Stimulated activated CD4-positive, alpha-beta T cell treated with anti-CD3 and anti-CD28 coated beads, Interleukin-4, amount 100 ng/mL, for 48 hours (primary cell): ENCODE measurements at places on chromosomes 3 and 15.
A peak's percentile ranks its signal among the peaks of the same experiment; 100 is the strongest.

GRCh38 chr3:69231929-69232440 lies 109.6 kb upstream of the LMOD3 start:
- no peak for DNase-seq

DNA sequence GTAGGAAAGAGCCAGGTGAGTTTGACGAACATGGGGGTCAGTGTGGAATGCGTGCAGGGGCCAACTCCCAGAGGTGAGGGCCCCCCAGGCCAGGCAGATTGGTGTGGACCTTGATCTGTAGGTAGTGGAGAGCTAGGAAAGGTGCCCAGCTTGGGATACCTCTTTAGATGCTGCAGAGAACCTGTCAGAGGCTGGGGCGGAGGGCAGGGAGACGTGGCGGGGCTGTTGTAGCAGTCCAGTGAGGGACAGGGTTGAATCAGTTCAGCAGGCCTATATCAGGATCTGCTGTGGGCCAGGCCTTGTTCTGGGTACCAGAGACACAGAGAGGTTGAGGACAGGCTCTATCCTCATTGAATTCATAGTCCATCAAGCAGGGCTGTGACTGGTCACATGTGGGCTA lies 8.6 kb downstream of the SNX33 start:
- no peak for DNase-seq

- DNase-seq, result no peak
Observed at GRCh38 chr15:36079021-36079420, 500.4 kb upstream of the CDIN1 start.

- DNase-seq, result no peak
Observed at GRCh38 chr3:184299488-184300377, 692 bp downstream of the PSMD2 start.

DNA sequence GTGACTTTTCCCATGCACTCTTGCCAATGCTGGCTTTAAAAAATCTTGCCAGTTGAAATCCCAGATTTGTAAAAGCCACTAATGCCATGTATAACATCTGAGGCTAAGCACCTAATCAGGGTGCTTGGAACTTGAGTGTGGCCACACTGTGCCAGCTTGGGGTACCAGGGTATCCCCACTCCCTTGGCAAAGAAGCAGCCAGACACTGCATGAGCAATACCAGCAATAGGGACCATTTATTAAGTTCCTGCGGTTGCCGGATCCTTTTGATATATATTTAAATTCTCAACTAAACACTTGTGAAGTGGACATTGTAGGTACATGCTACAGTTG lies 2.2 kb upstream of the RHCG start:
- DNase-seq, result no peak

DNA sequence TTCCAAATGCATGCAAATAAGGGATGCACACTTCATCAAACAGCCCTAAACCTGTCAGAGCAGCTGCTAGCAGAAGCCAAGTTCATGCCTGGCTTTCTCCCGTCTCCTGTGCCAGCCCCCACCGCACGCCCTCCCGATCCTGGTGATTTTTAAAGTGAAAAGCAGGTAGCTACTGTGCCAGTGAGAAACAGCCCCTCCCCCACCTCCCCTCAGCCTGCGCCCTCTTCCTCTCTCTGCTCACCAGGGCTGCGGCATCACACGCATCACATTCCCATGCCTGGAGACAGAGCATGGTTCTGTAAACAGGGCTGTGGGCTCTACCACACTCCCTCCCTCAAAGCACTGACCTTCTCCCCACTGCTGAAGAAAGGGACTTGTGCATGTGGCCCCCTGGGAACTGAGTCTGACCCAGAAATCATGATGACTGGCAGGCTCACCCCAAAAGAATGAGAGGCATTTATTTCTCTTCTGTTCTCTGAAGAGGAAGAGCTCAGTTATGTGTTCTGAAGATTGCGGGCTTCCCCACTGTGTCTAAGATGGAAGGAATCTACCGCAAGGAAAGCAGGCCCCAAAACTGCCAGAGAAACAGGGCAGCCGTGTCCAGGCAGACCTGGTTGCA lies 14.5 kb upstream of the SLC6A1 start:
- DNase-seq, result no peak

DNA sequence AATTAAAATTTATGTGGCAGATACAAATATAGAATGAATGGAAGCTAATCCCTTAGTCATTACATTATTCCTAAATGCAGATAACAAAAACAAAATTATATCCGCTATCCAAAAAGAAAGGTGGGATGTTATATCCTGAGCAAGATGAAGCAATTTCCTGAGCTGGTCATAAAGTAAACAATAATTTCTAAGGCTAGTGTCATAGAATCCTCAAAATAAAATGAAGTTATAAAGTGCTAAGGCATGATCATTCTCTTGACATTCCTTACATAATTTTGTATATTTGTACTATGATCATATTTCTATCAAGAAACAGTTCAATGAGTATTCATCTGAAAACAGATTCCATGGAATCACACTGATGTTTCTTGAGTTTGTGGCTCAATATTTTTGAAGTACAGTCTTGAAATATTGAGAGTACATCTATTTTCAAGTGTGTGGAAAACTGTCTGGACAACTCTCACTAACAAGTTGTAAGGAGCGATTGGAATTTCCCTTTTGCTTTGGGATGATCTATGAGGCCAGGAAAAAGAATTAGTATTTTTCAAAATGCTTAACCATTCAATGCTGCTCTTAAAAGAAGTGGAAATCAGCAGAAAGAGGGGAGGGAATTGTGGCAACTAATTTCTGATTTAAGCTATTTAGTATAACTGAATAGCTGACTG lies 92.4 kb downstream of the ABI3BP start:
- DNase-seq, result no peak

GRCh38 chr15:68045289-68046265 lies 8.5 kb upstream of the PIAS1 start:
- DNase-seq, result no peak

GRCh38 chr15:79923515-79924169 lies 26.8 kb upstream of the MTHFS start:
- peak; percentile 96 for DNase-seq

- DNase-seq, result no peak
Observed at GRCh38 chr3:128619146-128619890, 31.3 kb downstream of the RPN1 start.

DNA sequence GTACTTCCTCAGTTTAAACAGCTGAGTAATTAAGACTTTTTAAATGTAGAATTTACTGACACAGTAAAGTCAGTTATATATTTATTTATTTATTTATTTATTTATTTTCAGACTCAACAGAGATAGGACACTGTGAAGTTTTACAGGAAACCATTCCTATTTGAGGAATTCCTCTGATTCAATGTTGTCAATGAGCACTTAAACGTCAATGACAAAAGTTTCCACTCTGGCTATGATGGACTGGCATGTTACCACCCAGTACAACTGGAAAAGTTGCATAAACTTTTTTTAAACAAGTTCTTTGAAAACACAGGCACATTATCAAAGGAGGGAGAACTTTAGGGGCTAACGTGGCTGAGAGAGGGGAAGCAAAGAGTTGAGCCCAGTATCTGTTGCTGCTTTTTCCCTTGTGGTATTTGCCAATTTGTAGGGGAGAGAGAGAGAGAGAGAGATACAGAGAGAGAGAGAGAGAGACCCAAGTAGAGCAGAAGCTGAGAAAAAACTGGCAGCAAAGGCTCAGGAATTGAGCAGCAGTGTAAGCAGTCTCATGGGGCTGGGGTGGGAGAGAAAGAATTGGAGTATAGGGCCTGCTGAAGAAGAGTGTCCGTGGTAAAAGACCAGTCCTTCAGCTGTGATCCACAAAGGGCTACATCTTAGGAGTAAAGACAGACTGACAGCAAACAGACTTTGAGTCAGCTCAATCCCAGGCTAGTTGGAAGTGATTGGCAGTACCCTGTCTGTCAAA lies 18.3 kb upstream of the ACTC1 start:
- no peak for DNase-seq

- DNase-seq, result no peak
Observed at GRCh38 chr3:103927896-103928295, 1438.8 kb upstream of the ALCAM start.

- no peak for DNase-seq
Observed at GRCh38 chr3:132838477-132838876, 116.3 kb upstream of the NPHP3 start.

- no peak for DNase-seq
Observed at GRCh38 chr3:40581166-40581565, 56.4 kb downstream of the ZNF621 start.

GRCh38 chr3:104878395-104878794 lies 488.3 kb upstream of the ALCAM start:
- no peak for DNase-seq

DNA sequence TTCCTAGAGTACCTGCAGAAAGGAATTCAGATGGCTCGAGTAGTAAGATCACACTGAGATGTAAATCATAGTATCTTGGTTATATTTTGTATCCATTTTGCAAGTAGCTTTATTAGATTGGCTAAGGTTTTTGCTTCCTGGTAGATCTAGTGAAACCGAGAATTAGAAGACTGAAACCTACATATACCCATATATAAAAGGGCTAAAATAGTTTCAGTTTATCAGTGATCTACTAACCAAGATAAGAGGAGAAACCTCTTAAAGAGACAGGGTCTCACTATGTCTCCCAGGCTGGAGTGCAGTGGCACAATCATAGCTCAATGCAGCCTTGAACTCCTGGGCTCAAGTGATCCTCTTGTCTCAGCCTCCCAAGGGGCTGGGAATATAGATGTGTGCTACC lies 135.3 kb downstream of the PCCB start:
- no peak for DNase-seq

DNA sequence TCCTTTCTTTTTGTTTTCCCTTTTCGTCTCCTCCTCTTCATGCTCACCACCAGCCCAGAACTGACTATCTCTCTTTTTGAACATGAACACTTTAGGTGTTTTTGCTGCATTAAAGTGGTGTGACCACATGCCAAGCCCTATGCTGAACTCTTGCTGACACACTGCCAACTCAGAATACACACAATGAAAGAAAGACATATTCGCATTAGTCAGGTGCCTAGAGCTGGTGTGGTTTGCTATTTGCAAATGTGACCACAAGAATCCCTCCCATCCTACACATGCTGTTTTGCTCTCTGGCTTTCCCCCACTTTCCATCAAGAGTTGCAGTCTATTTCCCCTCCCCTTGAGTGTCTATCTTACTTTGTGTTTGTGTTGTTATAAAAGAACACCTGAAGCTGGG lies 967.8 kb upstream of the CFAP20DC start:
- DNase-seq, result peak; percentile 51

- no peak for DNase-seq
Observed at GRCh38 chr3:359672-360071, 163.1 kb downstream of the CHL1 start.

GRCh38 chr3:144221761-144222160 lies 250.1 kb downstream of the DIPK2A start:
- no peak for DNase-seq

DNA sequence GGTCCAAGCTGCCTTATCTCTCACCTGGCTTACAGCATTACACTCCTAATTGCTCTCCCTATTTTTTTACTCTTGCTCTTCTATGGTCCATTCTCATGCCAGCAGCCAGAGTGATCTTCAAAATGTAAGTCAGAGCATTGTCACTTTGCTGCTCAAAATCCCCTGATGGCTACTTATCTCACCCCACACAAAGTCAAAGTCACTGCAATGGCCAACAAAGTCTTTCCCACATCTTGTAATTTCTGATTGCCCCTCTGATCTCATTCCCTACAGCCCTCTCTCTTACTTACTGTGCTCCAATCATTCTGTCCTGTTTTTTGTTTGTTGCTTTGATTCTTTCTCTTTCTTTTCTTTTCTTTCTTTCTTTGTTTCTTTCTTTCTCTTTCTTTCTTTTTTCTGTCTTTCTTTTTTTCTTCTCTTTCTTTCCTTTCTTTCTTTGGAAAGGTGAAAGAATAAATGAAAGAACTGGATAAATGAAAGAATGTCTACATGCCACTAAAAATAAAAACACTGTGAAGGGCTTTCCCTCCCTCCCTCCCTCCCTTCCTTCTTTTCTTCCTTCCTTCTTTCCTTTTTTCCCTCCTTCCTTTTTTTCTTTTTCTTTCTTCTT lies 34.9 kb upstream of the TIPARP start:
- no peak for DNase-seq

DNA sequence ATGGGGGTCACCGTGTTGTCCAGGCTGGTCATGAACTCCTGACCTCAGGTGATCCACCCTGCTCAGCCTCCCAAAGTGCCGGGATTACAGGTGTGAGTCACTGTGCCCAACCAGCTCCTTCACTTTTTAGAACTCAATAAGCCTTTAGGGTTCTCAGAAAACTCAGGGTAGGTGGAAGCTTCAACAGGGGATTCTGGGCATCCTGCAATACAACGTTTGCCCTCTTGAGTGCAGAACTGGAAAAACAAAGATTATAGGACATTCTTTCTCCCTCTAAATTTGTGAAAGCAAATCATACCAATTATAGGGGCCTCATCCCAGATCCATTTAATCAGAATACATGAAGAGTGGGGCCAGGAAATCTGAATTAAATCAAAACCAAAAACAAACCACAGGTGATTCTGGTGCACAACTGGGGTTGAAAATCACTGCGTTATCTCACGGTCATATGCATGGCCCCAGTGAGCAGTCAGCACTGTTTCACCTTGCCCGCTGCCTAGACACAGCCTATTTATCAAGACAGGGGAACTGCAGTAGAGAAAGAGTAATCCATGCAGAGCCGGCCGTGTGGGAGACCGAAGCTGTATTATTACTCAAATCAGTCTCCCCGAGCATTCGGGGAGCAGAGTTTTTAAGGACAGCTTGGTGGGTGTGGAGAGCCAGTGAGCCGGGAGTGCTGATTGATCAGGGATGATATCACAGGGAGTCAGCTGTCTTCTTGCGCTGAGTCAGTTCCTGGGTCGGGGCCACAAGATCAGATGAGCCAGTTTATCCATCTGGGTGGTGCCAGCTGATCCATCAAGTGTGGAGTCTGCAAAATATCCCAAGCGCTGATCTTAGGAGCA lies 58.4 kb downstream of the TMEM44 start:
- no peak for DNase-seq

GRCh38 chr3:39150803-39151631 lies 2.4 kb downstream of the CSRNP1 start:
- DNase-seq, result peak; percentile 65

DNA sequence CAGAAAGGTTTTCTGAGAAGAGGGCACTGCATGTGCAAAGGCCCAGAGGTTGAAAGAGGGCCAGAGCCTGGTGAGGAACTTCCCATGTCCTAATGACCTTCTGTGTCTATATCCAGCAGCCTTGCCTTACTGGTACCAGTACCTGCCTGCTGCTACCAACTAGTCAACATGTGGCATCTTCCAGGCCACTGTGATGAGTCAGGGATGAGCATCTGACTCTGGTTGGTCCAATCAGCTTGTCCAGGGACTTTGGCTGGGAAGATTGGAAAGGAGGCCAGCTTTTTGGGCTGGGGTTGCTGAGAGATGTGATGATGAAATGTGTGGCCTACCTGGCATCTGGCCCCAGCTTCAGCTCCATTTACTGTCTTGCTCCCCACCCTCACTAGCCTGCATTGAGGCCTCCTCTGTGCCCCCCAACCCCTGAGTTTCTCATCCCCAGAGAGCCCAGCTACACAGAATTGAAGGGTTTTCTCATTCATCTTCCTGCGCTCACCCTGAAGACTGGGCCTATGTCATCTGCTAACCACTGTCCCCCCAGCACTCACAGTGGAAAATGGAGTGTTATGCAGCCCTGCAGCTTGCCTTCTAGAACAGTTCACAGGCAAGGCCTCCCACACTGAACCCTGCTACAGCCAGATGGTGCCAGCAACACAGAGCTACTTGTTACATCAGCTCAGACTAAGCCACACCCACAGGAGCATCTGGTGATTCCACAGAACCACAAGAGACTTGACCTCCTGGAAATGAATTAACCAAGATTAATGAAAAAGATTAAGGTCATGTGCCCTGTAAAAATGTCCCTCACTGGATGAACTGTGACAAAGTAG lies 1.3 kb upstream of the TWF2 start:
- DNase-seq, result peak; percentile 51
